ENCODE measurements at places on chromosomes 5 and 9.

- DNase-seq = peak; percentile 74
Measured at GRCh38 chr9:93960221-93960970, 5.2 kb upstream of the BARX1 start.

DNA sequence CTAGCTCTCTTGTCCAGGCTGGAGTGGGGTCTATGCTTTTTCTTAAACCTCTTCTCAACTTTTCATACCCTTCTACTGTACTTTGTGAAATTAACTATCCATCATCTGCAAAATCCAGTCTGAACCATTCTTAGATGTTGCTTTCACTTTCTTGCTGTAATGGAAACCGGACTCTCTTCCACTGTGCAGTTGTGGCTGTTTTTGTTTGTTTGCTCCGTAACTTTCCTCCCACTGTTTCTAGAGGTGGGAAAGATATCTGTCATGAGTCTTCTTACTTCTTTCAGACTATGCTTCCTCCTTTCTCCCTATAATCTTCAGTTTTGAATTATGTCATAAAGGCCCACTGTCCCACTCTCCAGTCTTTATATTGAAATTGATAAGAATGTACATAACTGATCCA, 6.5 kb downstream of the TNPO1 start:
- DNase-seq = no peak

- peak; percentile 69 for DNase-seq
Measured at GRCh38 chr5:174418809-174419539, 305.4 kb upstream of the MSX2 start.

GRCh38 chr9:27638716-27639115, 65.4 kb upstream of the C9orf72 start:
- DNase-seq = no peak

Data from H9 (cell line).